ENCODE measurements at places on chromosomes 13 and 19.
A peak's percentile ranks its signal among the peaks of the same experiment; 100 is the strongest.

DNA sequence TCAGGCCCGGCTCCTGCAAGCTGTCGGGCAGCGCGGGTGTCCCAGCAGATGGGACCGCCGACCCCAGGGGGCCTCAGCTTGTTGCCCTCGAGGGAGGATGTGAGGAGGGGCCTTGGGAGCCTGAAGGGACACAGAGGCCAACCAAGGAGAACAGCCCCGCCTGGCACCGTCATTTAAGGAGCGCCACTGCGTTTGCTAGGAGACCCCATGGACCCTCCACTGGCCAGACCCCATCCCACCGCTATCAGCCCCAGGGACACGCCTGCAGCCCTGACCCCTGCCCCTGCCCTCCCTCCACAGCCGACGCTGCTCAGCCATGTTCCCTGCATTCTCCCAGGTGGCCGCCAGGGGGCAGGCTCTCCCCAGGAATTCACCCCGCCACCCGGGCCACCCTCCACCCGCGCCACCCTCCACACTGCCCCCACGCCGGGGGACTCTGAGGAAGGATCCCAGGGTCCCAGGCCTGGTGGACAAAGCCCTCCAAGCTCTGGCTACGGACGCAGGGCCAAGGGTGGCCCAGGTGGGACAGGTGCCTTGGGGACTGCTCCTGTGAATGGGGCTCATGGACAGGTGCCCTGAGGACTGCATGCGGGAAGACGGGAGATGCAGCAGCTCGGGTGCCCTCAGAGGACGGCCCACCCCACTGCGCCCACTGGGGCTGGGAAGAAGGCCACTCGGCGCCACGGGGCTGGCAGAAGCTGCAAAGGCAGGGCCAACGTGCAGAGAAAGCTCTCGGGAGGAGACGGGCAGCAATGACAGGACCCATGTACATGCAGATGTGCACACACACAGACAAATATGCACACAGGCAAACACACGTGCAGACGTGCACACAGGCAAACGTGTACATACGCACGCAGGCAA is 34.4 kb downstream of the PIP5K1C start:
- DNase-seq, result no peak

GRCh38 chr19:17988161-17988560 is 19.8 kb upstream of the ARRDC2 start:
- DNase-seq, result no peak

DNA sequence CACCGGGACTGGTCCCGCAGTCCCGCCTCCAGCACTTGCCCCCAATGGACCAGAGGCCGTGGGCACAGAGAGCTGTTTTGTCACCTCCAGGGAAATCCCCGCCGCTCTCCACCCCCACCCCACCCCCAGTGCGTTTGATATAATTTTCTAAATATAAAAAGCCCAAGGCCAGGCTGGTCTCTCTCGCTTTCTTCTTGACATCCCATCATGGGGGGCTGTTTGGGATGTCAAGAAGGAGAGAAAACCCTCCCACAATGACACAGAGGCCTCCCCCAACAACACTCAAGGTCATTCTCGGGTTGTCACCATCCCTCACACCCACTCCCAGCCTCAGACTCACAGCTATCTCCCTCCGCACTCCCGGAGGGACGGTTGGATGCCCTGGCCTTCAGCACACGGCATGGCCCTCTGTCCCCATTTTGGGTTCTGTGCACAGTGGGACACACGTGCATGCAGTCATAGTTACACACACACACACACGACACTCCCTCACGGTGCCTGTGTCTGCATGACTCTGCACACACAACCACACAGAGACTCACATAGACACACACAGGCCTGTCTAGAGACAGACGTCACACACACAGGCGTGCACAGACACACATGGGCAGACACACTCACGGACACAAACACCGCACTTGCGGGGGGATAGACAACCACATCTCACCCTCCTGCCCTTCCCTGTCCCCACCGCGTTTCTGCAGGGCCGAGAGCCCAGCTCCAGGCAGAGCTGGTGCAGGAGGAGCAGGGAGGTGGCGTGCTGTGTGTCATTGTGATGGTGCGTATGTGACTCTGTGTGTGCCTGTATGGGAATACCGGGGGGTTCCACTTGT is 4.8 kb upstream of the NFIC start:
- no peak for DNase-seq

GRCh38 chr19:6967967-6968366 is 53.3 kb downstream of the MBD3L2B start:
- no peak for DNase-seq

- no peak for DNase-seq
These were observed 401.7 kb downstream of the IRS2 start for GRCh38 chr13:109384491-109385241.

DNA sequence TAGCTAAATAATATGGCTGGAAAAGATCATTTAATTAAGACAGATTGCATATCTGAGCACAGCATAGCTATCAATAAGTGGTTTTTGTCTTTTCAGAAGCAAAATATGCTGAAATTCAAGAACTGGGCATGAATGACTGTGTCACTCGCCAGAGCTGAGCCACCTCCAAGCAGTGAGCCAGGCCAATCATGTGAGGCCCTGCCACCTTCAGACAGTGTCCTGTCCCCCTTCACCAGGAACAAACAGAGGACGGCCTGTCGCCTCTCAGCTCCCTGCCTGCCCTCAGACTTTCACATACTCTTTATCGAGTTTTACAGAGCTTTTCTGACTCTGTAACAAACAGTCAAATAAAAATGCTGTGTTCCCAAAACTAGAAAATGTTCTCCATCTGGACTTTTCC is 171.0 kb upstream of the TSC22D1 start:
- DNase-seq, result no peak

- DNase-seq, result no peak
These were observed 50.1 kb downstream of the PCCA start for GRCh38 chr13:100138859-100139491.

- DNase-seq, result peak; percentile 28
These were observed 9.0 kb upstream of the THSD1 start for GRCh38 chr13:52414963-52415362.

DNA sequence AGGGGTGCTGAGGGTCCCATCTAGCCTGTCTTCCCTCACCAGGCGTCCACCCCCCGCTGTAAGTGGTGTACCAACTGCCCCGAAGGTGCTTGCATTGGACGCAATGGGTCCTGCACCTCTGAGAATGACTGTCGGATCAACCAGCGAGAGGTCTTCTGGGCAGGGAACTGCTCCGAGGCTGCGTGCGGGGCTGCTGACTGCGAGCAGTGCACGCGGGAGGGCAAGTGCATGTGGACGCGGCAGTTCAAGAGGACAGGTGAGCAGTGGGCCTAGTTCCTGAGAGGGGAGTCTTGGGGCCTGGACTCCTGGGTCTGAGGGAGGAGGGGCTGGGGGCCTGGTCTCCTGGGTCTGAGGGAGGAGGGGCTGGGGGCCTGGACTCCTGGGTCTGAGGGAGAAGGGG is 27.8 kb downstream of the CNFN start:
- no peak for DNase-seq

- DNase-seq, result no peak
These were observed 5.6 kb downstream of the PPP1R15A start for GRCh38 chr19:48877855-48878195.

GRCh38 chr13:31198519-31198918 is 1.3 kb upstream of the B3GLCT start:
- DNase-seq, result no peak

Measured in breast epithelium (tissue), 4 donors.